ENCODE measurements at places on chromosomes 7 and 10.

GRCh38 chr10:97763411-97763810, 8.4 kb downstream of the SFRP5 start:
- DNase-seq = no peak

- DNase-seq = no peak
These were observed 47.3 kb upstream of the TES start for GRCh38 chr7:116162992-116163391.

- DNase-seq = no peak
These were observed 98.1 kb upstream of the RSU1 start for GRCh38 chr10:16915300-16915699.

- DNase-seq = no peak
These were observed 2.8 kb downstream of the MCU start for GRCh38 chr10:72694476-72695369.

DNA sequence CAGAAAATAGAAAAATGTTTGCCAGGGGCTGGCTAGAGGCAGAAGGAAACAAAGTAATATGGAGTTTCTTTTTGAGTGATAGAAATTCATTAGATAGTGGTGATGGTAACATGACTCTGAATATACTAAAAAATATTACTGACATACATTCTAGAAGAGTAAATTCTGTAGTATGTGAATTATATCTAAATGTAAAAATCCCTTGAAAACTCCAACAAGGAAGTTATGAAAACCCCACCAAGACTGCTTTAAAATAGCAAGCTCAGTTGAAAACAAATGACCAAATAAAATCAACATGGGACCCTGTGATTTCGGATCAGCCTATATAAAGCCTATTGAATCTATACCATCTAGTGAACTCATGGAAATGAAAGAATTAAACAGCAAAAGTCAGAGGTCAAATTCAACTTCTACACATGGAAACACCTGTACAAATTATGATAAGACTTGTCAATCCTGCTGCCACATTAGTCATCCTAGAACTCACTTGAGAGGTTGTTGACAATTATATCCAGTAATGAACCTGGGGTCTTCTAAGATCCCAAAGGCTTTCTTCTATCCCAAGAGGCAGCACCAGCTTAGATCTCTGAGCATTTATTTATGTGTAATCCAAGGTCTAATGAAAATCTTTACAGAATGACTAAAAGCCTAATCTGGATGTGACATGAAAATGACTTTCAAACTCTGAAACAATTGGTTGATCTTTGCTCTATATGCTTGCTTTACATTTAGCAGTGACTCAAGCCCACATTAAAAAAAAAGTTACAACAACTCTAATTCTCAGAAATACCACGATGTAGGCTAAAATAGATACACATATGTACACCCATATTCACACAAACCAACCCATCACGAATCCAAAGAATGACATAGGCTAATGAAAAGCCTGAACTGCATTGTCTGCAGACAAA, 59.3 kb downstream of the OSBPL3 start:
- DNase-seq = no peak

GRCh38 chr7:138895679-138896078, 85.5 kb downstream of the KIAA1549 start:
- no peak for DNase-seq

- DNase-seq = no peak
These were observed 3.2 kb downstream of the INSIG1 start for GRCh38 chr7:155300641-155301452.

GRCh38 chr10:29555091-29555745, 79.6 kb downstream of the SVIL start:
- no peak for DNase-seq

- DNase-seq = no peak
These were observed 8.9 kb downstream of the IGFBP1 start for GRCh38 chr7:45897042-45897690.

GRCh38 chr10:44439958-44440244, 55.0 kb upstream of the CXCL12 start:
- DNase-seq = no peak

DNA sequence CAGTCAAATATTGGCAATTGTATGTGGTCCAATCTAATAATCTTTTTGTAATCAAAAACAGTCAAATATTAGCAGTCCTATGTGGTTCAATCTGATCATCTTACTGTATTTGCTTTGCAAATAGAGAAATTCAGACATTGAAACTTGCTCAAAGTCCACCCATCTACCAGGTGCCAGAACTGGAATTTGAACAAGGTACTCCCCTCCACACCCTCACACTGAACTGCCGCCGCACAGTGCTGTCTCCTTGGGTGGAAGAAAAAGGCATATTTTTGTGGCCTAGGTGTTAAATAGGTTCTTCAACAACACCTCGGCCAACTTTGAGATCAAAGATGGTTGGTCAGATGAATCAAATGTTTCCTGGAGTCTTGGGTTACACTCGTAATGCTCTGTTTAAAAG, 544.2 kb upstream of the GALNT17 start:
- DNase-seq = no peak

GRCh38 chr10:22053048-22053447, 49.5 kb upstream of the DNAJC1 start:
- DNase-seq = no peak

DNA sequence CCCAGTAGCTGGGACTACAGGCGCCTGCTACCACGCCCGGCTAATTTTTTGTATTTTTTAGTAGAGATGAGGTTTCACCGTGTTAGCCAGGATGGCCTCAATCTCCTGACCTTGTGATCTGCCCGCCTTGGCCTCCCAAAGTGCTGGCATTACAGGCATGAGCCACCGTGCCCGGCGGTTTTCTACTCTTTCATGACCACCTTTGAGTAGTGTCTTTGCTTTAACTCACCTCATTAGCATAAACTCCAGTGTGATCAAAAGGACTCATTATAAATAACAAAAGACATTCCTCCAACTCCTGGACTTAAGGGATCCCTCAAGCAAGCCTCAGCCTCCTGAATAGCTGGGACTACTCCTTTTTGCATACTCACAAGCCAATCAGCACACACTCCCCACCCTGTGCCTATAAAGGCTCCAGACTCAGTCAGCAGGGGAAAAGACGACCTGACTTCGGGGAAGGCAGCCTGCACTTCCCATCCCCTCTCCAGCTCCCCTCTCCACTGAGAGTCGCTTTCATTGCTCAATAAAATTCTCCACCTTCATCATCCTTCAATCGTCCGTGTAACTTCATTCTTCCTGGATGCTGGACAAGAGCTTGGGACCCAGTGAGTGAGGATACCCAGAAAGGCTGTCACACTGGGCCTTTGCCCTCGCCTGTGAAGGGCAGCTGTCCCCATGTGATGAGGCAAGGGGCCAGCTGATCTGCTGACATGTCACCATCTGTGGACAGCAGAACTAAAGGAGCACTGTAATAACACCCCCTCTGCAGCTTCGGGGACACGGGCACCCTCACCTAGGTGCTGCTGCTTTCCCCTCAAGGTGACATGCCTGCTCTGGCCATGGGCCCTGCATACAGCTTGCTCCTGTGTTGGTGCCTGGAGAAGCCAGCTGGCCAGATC, 35.0 kb upstream of the EIF4H start:
- peak; percentile 87 for DNase-seq

DNA sequence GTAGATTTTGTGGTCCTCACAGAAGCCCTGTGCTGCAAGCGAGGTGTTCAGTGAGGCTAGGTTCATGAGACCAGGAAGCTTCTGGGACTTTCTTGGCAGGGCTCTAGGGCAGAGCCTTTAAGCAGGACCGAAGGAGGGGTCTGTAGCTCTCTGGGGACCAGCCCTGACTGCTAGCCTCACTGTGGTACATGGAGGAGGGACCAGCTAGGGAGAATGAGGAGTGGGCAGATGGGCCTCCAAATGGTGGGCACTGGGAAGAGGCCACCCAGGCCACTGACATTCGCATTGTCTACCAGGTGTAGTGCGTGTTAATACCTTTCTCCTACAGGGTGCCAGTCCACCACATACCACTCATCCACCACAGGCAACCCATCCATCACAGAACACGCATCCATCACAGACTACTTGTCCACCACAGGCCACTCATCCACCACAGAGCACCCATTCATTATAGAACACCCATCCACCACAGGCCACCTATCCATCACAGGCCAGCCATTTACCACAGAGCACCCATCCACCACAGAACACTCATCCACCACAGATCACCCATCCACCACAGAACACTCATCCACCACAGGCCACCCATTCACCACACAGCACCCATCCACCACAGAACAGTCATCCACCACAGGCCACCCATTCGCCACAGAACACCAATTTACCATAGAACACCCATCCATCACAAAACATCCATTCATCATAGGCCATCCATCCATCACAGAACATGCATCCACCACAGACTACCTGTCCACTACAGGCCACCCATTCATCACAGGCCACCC, 31.6 kb upstream of the ZNF488 start:
- DNase-seq = no peak

- DNase-seq = no peak
These were observed 149.9 kb downstream of the CRPPA start for GRCh38 chr7:16271355-16271915.

- no peak for DNase-seq
These were observed 43.4 kb downstream of the SH3PXD2A start for GRCh38 chr10:103812004-103812403.

- DNase-seq = no peak
These were observed at the start of gene KMT2E for GRCh38 chr7:105013816-105014692. KMT2E (plus strand) TSS chr7:105014205; CDS start chr7:105040953, 26,748 bp downstream.

Data from iPS DF 6.9 (cell line).